ENCODE measurements at places on chromosomes 6 and 20.

- H3K4me3 ChIP-seq: no peak overlapping the region
- H3K36me3 ChIP-seq: peaks cover 48% of the 10 kb centered on the region
- H3K27me3 ChIP-seq: no peaks in the 10 kb centered on the region
- no peak overlapping the region for H3K27ac ChIP-seq
These were observed 150.6 kb downstream of the NFATC2 start for GRCh38 chr20:51391926-51392325.

GRCh38 chr20:16260911-16261310 is 312.3 kb downstream of the KIF16B start:
- no peak overlapping the region for H3K27ac ChIP-seq
- H3K36me3 ChIP-seq: no peaks in the 10 kb centered on the region
- no peak for DNase-seq
- H3K4me1 ChIP-seq: no peaks in the 10 kb centered on the region
- H3K4me3 ChIP-seq: no peak overlapping the region
- H3K27me3 ChIP-seq: no peaks in the 10 kb centered on the region

DNA sequence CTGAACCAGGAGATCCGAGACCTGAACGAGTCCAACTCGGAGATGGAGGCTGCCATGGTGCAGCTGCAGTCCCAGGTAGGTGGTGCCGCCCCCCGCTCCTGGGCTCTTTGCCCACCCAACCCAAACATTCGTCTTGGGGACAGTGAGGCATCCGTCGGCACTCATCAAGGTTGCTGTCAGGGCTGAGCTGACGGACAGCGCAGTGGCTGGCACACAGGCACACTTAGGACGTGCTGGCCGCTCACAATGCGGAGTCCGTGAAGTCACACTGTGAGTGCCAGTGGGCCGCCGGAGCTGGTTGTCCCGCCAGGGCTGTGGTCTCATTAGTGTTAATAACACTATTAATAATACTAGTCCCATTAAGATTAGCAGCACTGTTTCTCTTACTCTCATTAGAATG is 18.2 kb upstream of the PCMTD2 start:
- no peaks in the 10 kb centered on the region for H3K27me3 ChIP-seq
- no peak for DNase-seq
- no peak overlapping the region for H3K27ac ChIP-seq
- H3K4me3 ChIP-seq: no peak overlapping the region

GRCh38 chr6:2245877-2246863 is 765 bp upstream of the GMDS start:
- peaks cover 14% of the 10 kb centered on the region for H3K4me1 ChIP-seq
- peak overlapping the region; percentile 85 for H3K27ac ChIP-seq
- DNase-seq: no peak
- no peaks in the 10 kb centered on the region for H3K36me3 ChIP-seq
- H3K27me3 ChIP-seq: no peaks in the 10 kb centered on the region
- peak overlapping the region; percentile 92 for H3K4me3 ChIP-seq

DNA sequence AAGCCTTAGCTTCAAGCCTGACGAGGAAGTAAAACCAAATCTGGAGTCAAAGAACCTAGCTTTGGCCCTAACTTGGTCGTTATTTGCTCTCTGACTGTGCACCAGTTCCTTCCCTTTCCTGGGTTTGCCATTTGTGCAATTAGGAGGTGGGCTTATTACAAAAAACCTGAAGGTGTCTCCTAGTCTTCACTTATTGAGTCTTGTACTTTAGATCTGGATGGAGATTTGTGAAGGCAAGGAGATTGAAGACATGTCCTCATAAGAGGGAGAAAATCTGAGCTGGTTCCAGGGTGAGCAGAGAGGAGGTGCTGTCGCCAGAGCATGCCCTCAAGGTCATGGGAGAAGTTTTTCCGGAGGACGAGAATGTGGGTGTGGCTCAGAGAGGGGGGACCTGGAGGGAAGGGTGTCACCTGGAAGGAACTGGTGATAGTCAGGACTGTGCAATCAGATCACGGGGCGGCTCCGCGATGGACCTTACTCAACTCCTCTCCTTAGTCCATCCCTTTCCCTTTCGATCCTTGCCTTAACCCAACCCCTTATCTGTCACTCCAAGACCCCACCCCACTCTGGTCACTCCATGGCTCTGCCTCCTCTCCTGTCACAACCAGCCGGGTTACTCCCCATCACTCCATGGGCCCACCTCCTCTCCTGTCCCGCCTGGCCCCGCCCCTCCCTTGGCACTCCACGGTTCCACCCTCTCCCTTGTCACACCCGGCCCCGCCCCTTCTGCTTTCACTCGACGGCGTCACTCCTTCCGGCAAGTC is 588 bp upstream of the ACSS2 start:
- no peak overlapping the region for H3K27ac ChIP-seq
- DNase-seq: no peak
- peak overlapping the region; percentile 54 for H3K4me3 ChIP-seq
- H3K36me3 ChIP-seq: no peaks in the 10 kb centered on the region
- peaks cover 35% of the 10 kb centered on the region for H3K4me1 ChIP-seq
